Naive thymus-derived CD8-positive, alpha-beta T cell (primary cell): ENCODE measurements at places on chromosomes 11 and 22.

- no peak for DNase-seq
These were observed 121.1 kb upstream of the TMEM45B start for GRCh38 chr11:129694538-129694937.

GRCh38 chr11:17506942-17507341, 30.3 kb upstream of the ABCC8 start:
- no peak for DNase-seq

DNA sequence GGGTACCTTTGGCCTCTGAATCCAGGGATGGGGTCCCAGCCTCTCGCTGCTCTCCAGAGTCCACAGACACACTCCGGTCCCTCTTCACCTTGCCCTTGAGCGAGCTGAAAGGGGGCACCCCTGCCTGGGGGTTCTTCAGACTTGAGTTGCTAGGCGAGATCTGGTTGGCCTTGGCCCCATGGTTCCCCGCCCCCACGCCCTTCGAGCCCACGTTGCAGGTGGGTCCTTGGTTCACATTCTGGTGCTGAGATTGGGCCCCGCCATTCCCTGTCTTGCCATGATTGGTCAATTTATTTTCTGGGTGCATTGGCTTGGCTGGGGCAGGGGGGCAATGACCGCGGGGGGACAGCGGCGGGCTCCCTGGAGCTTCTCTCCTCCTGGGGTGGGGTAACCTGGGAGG, 17.5 kb downstream of the BCL9L start:
- DNase-seq: no peak

- DNase-seq: no peak
These were observed 25.1 kb downstream of the RSPH14 start for GRCh38 chr22:23116506-23117263.

DNA sequence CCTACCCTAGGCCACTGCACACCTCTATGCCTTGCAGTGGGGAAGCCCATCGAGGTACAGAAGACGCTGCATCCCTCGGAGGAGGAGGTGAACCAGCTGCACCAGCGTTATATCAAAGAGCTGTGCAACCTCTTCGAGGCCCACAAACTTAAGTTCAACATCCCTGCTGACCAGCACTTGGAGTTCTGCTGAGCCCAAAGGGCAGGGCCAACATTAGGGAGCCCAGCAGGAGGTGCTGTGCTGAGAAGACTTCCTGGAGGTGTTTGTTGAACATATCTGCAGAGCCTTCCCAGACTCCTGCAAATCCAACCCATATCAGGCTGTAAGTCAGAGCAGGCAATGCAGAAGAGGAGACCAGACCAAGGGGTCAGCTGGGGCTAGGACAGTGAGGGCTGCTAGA, 13.5 kb downstream of the MOGAT2 start:
- no peak for DNase-seq

- DNase-seq: no peak
These were observed 3.7 kb upstream of the TIRAP start for GRCh38 chr11:126279191-126279590.

- no peak for DNase-seq
These were observed 219.7 kb downstream of the BARX2 start for GRCh38 chr11:129595038-129595962.

GRCh38 chr11:124643605-124644425, 21.2 kb downstream of the TBRG1 start:
- no peak for DNase-seq

DNA sequence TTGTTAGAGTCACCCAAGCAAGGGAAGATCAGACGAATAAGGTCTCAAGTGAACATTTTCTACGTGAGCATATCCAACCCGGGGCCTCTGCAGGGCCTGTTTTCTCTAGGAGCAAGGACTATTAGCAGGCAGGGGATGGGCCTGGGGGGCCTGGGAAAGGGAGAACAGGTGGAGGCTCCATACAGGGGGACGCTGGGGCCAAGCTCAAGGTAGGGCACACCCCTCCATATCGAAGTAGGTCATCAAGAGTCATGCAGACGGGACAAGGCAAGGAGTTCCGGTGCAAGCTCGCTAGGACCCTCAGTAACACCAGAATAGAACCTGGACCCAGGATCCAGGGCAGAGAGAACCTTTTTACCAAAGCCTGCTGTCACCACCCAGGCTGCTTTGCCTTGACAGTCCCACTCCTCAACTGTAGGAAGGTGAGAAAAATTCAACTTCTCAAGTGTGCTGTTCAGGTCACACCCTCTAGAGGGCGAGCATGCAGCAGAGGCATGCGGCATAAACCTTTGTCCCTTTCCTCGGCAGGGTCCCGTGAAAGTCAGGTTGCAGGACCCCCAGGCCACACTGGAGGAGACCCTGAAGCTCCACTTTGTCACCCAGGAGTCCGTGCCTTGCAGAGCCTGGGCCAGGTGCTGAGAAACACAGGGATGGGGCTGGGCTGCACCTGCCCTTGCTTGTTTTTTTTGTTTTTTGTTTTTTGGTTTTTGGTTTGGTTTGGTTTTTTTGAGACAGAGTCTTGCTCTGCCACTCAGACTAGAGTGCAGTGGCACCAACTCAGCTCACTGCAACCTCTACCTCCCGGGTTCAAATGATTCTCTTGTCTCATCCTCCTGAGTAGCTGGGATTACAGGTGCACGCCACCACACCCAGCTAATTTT, 8.6 kb upstream of the APOBEC3B start:
- peak; percentile 19 for DNase-seq

GRCh38 chr11:122749005-122749687, 89.2 kb upstream of the CRTAM start:
- no peak for DNase-seq

DNA sequence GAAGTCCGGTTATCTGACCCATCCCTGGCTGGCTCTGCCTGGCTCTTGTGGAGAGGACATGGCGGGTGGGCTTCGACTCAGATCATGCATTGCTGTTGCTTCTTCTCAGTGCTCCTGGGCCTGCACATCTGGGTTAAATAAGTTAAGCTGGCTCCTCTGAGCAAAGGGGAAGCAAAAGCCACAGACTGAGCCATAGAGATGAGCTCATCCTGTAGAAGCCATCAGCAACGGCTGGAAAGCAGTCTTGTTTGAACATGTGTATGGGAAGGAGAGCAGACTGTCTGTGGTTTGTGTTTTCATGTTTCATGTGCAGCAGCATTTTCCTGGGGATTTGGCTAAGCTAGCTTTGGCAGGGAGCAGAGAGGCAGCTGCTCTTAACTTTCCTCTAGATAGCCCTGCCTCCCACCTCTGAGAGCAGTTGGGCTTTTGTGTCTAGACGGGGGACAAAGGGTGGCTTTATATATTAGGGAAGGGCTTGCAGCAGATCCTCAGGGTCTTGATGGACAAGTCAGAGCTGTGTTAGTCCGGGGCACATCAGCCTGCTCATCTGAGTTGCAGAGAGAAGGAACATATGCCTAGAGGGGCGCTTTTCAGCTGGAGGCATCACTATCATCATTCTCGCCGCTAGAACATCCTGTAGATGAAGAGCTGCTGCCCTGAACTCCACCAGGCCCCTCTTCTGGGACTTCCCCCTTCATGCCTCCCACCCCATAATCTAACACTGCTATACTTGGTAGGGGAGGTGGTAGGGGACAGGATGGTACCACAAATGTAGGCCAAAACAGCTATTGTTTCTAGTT, 14.9 kb downstream of the DCPS start:
- no peak for DNase-seq

DNA sequence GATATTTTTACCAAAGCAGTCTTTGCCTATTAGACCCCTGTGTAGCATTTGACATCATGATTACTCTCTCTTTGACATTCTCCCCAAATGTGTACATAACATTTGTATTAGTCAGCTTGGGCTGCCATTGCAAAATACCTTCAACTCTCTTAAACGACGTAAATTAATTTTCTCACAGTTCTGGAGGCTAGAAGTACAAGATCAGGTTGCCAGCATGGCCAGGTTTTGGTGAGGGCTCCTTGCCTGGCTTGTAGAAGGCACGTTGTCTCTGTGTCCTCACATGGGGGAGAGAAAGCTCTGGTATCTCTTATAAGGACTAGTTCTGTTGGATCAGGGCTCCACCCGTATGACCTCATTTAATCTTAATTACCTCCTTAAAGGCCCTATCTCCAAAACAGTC, 12.3 kb upstream of the DLAT start:
- no peak for DNase-seq

DNA sequence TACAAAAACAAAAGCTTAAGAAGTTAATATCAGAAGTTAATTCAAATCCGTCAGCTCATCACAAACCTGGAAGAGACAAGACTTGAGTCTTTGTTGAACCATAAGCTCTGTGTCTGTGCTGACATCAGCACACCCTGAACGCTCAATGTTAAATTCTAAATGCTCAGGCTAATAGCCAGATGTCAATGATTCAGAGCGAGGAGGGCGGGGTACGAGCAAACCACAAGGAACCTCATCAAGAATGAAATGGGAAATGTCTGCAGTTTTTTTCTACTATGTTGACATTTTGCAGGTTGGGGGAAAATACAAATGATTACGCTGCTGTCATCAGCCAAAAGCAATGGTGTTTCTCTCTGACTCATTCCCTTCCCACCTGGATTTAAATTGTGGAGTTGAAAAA, 1057.2 kb downstream of the NTM start:
- DNase-seq: no peak

- DNase-seq: no peak
These were observed 28.6 kb upstream of the YPEL1 start for GRCh38 chr22:21764038-21764804.

- DNase-seq: no peak
These were observed 193.5 kb downstream of the UVRAG start for GRCh38 chr11:76008474-76008873.

DNA sequence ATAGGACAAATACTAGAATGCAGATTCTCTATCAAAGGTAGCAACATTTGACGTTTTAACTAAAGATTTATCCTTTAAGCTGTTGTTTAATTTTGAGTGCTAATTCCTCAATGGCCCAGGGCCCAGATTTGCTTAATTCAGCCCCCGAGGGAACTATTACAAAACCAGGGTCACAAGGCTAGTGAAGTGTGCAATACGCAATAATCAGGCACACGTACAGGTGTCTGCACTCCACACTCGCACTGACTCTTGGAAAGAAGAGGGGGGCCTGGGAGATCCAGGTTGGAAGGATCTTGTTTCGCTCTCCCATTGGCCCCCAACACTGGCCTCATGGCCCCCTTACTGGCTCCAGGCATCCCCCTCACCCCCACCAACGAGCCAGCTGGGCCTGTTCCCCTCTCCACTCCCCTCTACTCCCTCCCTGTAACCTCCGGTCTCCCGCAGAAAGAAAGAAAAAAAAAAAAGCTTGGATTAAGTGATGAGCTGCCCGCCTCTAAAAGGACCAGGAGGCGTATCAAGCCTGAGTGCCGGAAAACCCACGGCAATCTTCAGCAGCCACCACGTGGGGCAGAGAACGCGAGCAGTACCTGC, 2.2 kb upstream of the KIRREL3 start:
- DNase-seq: no peak

DNA sequence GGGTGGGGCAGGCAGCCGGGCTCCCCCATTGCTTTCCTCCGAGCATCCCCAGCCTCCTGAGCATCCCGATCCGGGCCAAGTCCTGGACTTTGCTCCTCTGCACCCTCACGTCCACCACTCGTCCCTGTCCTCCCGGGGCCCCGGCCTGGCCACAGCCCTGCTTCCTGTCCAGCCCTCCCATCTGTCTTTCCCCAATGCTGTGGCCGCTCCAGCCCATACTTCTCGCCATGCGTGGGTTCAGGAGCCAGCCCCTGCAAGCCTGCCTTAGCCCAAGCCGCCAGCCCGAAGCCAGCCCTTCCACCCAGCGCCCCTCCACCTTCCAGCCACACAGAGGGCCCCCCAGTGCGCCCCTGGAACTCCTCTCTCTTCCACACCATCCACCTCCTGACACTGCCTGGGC, 23.8 kb downstream of the MRPL23 start:
- no peak for DNase-seq

DNA sequence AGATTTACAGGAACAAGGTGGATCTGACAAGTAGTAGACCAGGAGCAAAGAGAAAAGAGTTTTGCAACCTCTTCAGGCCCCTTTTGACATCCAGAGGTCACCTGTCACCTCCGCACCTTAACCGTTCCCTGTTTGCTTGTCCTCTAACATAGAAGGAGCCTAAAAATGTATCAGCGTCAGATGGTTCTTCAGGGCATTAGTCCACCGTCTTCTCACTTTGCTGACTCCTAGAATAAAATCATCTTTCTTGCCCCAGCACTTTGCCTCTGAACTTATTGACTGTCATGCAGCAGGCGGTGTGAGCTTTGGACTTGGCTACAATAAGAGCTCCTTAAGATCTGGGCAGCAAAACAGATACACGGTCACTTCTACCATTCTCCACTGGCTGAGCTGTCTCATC, 339.7 kb upstream of the B3GAT1 start:
- DNase-seq: no peak

DNA sequence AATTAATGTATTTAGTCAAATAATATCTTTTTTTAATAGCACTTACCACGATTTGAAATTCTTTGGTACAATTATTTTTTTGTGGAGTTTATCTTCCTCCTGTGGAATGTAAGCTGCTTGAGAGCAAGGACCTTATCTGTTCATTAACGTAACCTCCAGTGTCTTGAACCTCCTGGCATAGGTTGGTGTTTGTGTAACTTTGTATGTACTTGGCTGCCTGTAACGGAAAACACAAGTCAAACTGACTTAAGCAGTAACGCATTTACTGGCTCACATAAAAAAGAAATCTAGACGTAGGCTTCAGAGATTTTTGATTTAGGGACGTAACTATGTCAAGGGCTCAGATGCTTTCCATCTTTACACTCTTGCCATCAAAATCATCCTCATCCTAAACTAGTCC, 56.1 kb downstream of the ARHGEF12 start:
- DNase-seq: no peak

- no peak for DNase-seq
These were observed 103.1 kb downstream of the MPPED2 start for GRCh38 chr11:30483056-30483455.

DNA sequence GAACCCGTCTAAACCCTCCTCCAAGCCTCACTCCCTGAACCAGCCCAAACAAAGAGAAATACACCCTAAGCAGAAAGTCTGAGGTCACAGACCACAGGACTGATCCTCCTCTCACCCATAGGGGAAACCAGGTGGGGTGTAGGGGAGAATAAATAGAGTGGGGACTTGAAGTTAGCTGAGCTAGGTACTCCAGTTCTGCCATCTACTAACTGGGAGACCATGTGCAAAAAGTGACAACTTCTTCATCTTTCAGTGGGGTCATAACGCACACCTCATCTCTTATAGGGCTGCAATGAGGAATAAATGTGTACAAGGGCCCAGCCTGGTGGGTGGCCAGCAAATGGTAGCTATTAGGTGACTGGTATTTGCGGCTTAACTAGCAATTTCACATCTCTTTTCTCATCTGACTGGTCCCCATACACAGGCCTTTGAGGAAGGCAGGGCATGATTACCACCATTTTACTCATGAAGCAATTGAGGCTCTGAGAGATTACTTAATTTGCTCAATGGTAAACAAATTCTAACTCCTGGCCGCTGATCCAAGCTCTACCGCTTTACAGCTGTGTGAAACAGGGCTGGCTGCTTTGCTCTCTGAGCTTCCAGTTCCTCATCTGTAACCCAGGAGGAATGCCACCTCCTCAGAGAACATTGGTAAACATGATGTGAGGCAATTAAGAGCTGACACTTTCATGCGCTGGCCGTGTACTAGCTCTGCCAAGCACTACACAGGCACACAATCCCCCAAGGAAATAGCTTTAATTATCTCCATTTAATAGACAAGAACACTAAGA, 16.6 kb downstream of the TBC1D10A start:
- DNase-seq: no peak
